ENCODE measurements at places on chromosomes 2 and 18. TPM values are rescaled to one million over a fixed set of nuclear protein-coding genes. Genes with fewer than 3 reads are reported as not detected.

GRCh38 chr2:87996570-87996969 is 19.8 kb downstream of the RNU2-63P start:
- DNase-seq, result no peak

- no peak for DNase-seq
These were observed 118.8 kb downstream of the ABCA12 start for GRCh38 chr2:215019521-215020145.

- no peak for DNase-seq
These were observed 672.2 kb upstream of the ACVR2A start for GRCh38 chr2:147172493-147173188.

DNA sequence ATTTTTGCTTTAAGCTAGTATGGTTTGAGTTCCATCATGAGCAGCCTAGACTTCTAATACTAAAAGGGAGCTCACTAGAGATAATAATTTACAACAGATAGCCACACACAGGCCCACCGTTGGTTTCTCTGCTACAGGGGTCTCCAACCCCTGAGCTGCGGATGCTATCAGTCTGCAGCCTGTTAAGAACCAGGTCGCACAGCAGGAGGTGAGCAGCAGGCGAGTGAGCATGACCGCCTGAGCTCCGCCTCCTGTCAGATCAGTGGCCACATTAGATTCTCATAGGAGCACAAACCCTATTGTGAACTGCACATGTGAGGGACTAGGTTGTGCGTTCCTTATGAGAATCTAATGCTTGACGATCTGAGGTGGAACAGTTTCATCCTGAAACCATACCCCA is 150.6 kb downstream of the HRH4 start:
- no peak for DNase-seq

DNA sequence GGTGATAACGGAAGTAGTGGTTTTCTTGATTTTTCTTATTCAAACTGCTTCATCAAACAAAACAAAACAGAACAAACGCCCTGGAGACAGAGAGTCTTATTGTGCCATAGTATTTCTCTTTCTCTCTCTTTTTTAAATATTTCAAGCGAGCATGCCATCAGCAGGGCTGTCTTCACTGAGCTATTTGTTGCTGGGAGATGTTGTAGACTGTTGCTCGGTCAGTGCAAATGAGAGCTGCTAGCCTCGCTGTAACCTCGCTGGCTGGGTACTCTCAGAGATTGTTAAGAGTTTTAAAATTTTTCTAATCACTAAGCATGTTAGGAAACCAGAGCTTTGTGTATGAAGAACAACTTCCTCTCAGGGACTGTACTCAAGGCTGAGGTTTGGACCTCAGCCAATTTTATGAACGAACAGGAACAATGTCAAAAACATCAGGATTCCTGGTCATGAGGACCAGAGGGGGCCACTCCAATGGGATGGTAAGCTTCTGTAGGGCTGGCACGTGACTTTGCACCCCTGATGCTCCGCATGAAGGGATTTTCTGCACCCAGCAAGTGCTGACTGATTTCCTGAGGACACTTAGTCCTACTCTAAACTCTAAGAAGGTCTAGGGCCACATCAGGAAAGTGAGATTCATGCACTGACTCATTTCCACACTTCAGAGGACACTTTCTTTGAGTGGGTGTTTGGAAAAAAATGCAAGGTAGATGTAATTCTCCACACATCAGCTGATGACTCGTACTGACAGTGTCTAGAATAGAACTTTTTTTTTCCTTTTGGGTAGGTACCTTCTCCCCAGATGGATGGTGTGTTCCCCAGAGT is 59.8 kb upstream of the IL1R1 start:
- peak; percentile 15 for DNase-seq

DNA sequence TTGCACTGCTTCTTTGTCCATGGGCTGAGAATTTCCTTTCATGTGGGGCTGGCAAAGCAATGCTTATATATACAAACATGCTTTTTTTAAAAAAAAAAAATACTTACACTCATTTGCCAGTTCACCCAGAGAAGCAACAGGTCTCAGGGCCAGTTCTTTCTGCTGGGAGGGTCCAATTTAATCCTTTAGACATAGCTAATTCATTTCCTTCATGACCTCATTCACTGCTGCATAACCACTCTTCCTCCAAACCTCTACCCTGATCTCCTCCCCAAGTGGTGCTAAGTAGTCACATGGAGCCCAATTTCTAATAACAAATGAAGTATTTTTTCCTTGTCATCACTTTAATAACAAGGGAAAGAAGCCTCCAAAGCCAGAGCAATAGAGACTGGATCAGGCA is 17.1 kb upstream of the TMEM178A start:
- no peak for DNase-seq

SNORC gene
- not detected for polyA plus RNA-seq

DNA sequence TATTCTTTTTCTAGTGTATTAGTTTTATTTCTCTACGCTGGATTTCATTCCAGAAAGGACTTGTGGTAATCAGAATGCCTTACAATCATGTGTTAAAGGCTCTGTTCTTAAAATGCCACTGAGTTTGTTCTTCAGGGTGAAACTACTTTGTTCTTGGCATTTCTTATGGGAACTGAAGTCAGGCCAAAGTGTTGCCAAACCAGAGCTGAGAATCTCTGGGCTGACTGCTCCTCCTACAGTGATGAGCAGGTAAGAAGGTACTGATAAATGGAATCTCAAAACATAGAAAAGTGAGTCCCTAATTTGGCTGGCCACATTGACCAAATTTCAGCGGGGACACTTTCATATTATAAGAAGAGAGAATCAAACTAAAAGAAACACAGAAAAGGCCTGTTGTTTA is 55.1 kb upstream of the ZNF397 start:
- no peak for DNase-seq

DNA sequence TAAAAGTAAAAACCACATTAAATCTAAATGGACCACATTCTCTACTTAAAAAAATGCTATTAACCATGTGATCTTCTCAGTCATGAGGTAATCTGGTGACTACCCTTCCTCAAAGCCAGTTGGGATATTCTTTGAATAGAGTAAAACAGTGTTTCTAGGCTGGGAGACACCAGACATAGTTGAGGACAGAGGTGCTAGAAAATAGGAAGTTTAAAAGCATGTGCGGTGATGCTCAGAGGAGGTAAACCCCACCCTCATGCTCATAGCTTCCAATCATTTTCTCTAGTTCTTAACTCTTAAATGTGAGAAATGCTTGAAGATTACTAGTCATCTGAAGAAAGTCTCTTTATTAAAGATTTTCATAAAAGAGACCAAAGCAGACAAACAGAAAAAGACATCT is 30.7 kb upstream of the ELAC1 start:
- no peak for DNase-seq

- DNase-seq, result no peak
These were observed 149.2 kb downstream of the TWIST2 start for GRCh38 chr2:238997137-238997390.

GRCh38 chr2:100924122-100924519 is 78.0 kb upstream of the RPL31 start:
- DNase-seq, result no peak

GRCh38 chr2:226631671-226632070 is 167.9 kb downstream of the IRS1 start:
- DNase-seq, result no peak

LOXHD1 gene
- not detected for polyA plus RNA-seq

DNA sequence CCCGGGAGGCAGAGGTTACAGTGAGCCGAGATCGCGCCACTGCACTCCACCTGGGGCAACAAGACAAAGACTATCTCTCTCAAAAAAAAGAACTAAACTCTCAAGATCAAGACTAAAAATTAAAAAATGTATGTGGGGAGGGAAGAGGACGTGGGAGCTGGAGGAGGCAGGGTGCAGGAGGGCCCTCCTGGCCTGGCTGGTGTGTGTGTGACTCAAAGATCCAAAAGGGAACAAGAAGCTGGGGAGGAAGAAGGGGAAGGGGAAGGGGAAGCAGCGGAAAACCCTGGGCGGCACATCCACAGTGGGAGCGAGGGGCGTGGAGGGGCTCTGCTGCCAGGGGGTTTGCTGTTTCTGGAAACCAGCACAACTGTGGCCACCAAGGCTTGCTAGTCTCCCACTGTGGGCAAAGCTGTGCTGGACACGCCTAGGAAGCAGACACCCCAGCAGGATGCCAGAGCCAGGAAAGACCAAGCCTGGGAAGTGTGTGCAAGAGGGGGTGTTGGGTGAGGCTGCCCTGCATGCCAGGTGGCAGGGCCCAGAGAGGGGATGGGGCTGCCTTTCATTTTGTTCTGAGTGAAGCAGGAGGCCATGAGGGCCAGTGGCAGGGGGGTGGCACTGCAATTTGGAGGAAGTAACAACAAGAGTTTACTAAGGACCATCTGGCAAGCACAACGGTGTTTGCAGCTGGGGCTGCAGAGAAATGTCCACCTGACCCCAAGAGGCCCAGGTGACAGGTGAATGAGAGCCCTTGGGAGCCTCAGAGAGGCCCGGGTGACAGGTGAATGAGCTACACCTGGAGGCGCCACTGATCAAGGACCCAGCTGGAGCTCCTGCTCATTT is 44.5 kb downstream of the ANO7 start:
- no peak for DNase-seq

GRCh38 chr18:52715991-52716390 is 376.0 kb downstream of the DCC start:
- DNase-seq, result no peak

DNA sequence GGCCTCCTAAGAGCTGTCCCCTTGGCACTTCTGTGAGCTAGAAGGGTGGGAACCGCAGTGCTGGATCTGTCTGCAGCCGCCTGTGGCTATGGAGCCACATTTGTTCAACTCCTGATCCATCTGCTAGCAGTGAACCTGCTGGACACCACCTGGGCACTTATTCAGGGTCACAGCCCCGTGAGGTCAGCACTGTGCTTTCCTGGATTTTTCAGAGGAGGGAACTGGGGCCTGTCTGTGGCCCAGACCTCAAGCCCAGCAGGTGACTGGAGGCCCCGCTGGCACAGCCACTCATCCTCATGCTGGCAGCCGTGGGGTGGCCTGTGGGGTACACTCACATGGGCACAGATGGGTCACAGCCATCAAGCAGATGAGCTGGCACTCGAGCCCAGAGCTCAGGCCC is 155.3 kb downstream of the TFCP2L1 start:
- DNase-seq, result no peak

- DNase-seq, result no peak
These were observed 136.9 kb downstream of the MYO3B start for GRCh38 chr2:170314744-170315447.

- no peak for DNase-seq
These were observed 228.5 kb downstream of the RTP5 start for GRCh38 chr2:242098034-242098433.

DNA sequence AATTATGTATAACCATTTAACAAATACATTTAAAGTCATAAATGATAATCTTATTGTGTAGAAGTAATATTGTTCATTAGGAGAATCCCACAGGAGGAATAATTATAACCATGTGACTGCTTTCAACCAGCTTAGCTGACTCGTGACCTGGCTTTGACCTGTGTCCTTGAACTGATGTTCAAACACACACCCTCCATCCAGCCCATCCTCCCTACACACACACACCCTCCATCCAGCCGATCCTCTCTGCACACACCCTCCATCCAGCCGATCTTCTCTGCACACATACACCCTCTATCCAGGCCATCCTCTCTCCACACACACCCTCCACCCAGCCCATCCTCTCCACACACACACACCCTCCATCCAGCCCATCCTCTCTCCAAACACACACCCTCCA is 83.5 kb downstream of the EIPR1 start:
- no peak for DNase-seq

HOXD1 gene
- polyA plus RNA-seq, result not detected

IFT172 gene
- 4.9 TPM for polyA plus RNA-seq

GRCh38 chr18:68376926-68377325 is 338.0 kb downstream of the TMX3 start:
- DNase-seq, result no peak
